ENCODE measurements at places on chromosomes 5 and 9.

DNA sequence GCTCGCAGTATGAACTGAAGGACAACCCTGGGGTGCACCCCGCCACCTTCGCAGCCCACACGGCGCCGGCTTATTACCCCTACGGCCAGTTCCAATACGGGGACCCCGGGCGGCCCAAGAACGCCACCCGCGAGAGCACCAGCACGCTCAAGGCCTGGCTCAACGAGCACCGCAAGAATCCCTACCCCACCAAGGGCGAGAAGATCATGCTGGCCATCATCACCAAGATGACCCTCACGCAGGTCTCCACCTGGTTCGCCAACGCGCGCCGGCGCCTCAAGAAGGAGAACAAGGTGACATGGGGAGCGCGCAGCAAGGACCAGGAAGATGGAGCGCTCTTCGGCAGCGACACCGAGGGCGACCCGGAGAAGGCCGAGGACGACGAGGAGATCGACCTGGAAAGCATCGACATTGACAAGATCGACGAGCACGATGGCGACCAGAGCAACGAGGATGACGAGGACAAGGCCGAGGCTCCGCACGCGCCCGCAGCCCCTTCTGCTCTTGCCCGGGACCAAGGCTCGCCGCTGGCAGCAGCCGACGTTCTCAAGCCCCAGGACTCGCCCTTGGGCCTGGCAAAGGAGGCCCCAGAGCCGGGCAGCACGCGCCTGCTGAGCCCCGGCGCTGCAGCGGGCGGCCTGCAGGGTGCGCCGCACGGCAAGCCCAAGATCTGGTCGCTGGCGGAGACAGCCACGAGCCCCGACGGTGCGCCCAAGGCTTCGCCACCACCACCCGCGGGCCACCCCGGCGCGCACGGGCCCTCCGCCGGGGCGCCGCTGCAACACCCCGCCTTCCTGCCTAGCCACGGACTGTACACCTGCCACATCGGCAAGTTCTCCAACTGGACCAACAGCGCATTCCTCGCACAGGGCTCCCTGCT is 3.8 kb downstream of the IRX1 start:
- DNase-seq = no peak

DNA sequence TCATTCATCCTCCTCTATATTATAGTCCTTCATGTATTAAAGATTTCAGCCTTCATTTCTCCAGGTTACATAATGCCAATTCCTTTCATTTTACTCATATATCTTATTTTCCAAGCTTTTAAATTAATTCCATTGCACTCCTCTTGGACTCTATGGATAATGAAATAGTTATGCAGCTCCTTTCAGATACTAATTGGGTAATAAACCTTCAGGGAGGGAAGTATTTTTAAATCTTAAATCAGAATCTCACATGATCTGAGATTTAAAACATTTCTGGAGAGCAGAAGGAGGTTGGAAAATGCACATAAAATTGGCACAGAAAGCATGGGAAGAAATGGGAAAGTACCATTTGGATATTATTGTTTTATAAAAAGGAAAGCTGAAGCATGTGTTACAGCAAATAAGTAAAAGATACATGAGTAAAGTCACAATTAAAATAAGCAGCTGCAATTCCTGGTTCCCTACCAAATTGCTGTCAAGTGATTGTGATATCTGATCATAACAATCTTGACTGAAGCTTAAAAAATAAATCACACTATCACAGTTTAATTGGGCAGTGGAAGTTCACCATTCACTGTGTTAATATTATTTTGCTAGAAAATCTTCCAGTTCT is 257.9 kb upstream of the NREP start:
- no peak for DNase-seq

GRCh38 chr9:15553528-15553898 is 670 bp downstream of the CCDC171 start:
- no peak for DNase-seq

GRCh38 chr5:3139499-3139931 is 388.0 kb upstream of the IRX2 start:
- DNase-seq = no peak

- no peak for DNase-seq
These were observed 372.4 kb downstream of the SEMA5A start for GRCh38 chr5:9173281-9174048.

DNA sequence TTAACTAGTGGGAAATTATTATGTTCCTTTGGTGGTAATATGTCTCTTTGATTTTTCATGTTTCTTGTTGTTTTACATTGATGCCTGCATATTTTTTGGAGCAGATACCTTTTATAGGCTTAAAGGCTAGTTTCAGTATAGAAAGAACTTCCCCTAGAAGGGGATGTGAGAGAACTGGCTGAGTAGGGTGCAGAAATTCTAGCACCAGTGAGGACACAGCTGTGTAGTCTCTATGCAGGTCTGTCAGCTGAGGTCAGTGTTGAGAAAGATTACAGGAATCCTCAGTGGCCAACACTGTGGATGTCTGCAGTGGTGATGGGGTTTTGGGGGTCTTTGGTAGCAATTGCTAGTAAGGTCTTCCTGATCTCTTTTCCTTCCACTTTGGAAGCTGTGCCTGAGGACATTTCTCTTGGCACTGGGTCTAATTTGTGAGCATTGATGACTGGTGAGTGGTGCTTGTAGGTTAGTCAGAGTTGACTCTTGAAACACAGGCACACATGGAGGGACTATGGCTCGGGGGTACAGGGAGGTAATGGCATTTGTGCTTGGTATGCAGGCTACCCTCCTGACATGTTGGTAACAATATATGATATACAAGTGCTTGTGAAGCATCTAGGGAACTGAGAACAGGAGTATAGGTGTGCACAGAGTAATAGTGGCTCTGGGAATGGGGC is 221.4 kb downstream of the SPATA31D1 start:
- DNase-seq = no peak

DNA sequence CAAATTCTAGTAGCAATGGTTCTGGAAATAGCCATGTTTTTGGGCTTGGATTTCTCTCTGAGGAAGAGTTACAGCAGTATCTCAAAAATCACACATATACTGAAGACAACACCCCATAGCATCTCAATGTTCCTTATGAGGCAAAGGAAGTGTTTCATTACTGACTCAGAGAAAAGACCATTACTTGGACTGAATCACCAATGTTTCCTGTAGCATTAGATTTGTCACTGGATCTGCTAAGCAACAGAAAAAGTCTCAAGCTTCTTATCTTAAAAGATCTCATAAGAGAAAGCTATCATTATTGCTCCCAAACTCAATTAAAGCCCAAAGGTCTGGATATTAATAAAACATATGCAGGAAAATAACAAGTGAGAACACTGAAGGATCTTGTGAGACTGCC is 272.4 kb downstream of the ADAMTS6 start:
- no peak for DNase-seq

DNA sequence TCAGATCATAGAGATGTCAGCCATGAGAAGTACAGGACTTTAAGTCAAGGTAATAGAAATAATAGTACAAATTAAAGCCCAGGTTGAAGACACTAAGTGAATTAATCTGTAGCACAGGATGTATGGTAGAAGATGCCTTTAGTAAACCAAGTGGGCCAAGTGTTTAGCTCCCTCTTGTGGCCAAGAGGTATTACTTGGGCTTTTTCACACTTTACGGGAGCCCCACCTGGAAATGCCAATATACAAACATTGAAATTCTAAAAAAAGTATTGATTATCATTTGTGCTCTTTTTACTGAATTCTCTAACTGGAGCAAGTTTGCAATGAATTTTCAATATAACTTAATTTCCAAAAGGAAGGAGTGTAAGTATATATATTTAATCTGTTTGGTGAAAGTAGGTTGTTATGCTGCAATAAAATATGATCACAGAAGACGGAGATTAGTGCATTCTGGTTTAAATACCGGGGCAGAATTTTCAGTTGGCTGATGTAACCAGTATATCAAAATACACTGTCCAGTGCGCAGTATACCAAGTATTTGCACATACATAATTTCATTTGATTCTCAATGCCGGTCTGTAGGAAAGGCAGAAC is 84.7 kb downstream of the PARP8 start:
- DNase-seq = no peak

DNA sequence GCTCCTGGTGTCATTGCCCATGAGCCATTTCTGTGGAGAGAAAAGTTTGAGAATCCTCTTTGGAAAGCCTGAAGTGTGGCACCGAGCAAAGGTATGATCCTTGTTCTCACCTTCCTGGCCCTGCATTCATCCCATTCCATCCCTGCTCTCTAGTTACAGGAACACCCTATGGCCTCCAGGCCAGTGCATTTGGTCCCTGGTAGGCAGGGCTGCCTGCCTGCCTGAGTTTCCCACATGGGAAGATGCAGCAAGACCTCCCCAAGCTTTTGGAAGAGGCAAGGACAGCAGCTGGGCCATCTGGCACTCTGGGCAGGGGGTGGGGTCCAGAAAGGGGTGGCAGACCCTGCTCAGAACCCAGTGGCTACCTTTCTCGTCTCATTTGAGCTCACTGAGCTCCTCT is 24.5 kb downstream of the IGIP start:
- no peak for DNase-seq

DNA sequence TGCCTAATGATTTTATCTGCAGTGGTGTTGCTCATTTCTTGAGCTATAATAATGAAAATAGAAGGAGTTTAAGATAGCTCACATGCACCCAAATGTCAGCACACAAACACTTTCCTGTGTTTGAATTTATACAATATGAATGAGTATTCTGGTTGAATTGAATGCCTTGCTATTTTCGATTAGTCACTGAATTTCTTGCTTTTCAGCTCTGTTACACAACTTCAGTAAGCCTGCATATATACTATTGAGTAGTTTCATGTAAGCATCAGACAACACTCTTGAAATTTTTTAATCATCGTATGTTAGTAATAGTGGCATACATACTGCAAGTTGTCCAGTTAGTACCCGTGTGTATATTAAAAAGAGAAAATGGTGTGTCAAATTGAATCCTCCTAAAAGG is 281.5 kb upstream of the GRIA1 start:
- no peak for DNase-seq

- DNase-seq = no peak
These were observed 39.6 kb upstream of the SLC6A19 start for GRCh38 chr5:1161833-1162229.

GRCh38 chr5:94830520-94830919 is 212.1 kb downstream of the SLF1 start:
- DNase-seq = no peak

- DNase-seq = no peak
These were observed 339.9 kb downstream of the ADGRV1 start for GRCh38 chr5:90898326-90899013.

GRCh38 chr5:69043655-69043996 is 50.2 kb upstream of the SLC30A5 start:
- no peak for DNase-seq

DNA sequence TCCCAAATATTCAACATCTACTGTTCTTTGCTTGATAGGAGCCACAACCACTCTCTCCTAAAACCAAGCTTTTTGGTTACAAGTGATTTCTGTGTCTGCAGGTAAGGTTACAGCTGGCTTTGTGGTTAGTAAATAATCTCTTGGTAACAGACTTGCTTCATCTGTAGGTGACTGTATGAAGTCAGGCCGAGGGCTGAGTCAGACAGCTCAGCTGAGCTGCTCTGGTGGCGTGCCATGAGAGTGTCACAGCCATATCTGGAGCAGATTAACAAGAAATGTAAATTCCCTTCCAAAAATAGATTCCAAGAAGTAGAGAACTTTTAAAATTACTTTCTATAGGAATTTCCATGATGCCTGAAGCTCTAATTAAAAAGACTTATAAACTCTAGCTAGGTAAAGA is 23.7 kb upstream of the TAS2R1 start:
- DNase-seq = no peak

DNA sequence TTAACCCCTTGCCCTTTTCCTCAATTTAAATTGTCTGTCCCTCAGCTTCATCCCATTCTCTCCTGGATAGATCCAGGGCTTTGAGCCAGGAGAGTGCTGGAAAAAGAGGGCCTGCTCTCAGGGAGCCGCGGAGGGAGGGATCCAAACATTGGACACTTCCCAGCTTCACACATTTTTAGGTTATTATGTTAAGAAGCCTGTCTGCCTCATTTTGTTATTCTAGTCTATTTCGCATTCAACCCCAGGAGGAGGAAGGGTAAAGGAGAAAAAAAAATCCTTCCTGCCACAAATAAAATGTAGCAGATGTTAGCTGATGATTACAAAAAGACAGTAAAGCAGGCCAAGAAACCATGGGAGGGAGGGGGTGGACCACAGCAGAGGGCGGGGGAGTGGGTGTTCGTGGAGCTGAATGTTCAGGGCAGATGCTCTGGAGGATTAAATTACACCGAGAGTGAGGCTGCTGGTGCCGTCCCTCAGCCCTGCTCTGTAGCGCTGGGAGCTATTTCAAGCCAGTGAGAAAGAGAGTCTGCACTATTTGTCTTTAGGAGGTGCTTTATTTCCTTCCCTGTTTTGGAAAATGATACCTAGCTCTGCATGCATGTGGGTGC is 60.6 kb upstream of the ZFR start:
- no peak for DNase-seq

DNA sequence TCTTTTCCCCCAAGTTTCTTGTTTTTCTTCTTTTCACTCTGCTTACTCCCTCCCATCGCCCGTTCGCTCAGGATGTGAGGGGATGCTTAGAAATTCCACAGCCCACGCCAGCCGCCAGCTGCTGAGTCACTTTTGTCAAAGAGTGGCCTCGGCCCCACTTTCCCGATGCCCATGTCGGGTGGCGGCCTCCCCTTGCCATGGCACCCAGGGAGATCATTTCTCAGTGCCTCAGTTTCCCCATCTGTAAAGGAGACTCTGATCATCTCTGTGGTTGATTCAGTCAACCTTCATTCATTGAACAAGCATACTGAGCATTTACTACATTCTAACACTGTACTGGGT is 353 bp upstream of the PDGFRB start:
- no peak for DNase-seq

GRCh38 chr9:72041369-72041768 is 19.0 kb downstream of the C9orf57 start:
- no peak for DNase-seq

DNA sequence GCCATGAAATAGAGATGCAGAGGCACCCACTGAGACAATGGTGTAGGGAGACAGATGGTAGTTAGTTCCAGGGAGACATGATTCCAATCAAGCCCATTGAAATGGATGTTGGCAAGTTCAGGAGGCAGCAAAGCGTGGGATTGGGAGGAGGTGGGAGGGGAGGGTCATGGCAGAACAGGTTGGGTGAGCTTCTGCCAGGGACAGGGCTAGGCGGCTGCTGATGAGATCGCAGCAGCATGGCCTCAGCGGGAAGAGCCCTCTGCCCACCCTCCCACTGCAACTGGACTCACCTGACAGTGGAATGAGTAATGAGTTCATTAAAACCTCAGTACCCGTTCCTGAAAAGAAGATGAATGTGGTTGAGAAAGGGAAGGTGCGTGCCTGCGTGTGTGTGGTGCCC is 418.2 kb downstream of the CDK5RAP2 start:
- DNase-seq = no peak
